ENCODE measurements at places on chromosomes 13 and 19. TPM values are rescaled to one million over a fixed set of nuclear protein-coding genes. Genes with fewer than 3 reads are reported as not detected.
A peak's percentile ranks its signal among the peaks of the same experiment; 100 is the strongest.

DNA sequence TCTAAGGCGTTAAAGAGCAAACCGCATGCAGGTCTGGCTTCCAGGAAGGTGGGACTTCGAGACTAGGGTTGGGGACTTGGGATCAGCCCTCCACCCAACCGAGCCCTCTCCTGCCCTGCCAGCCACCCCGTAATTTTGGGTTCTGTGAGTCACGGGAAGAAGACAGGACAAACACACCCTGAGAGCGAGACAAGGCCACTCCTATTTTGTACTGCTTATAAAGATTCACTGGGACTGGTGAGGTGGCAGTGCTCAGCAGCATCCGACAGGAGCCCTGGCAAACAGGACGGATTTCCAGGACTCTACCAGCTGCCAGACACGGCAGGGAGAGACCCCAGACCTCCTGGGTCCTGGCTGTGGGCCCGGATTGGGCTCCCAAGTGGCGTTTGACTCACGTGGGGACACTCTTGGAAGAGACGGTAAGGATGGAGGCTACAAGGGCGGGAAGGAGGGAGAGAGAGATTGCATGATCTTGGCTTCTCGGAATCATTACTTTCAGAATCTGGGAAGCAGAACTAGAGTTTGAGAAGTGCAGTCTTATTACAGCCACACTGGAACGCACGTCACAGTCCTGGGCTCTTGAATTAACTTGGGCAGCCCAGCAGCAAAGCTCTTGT is at the start of gene C5AR2:
Gene C5AR2 (plus strand): TSS at position 245 of the 617 bp plus-strand sequence. CDS start 8,625 bp downstream, outside the sequence.
- H3K27ac ChIP-seq: no peak within 1 kb of the TSS
- no peak within 1 kb of the TSS for H3K4me3 ChIP-seq
- no peaks in the 10 kb centered on the region for H3K27me3 ChIP-seq

- no peaks in the 10 kb centered on the region for H3K36me3 ChIP-seq
- H3K27ac ChIP-seq: no peak overlapping the region
- H3K27me3 ChIP-seq: no peaks in the 10 kb centered on the region
- H3K4me3 ChIP-seq: no peak overlapping the region
Measured at GRCh38 chr13:91017031-91017668, 330.3 kb upstream of the MIR17HG start.

DNA sequence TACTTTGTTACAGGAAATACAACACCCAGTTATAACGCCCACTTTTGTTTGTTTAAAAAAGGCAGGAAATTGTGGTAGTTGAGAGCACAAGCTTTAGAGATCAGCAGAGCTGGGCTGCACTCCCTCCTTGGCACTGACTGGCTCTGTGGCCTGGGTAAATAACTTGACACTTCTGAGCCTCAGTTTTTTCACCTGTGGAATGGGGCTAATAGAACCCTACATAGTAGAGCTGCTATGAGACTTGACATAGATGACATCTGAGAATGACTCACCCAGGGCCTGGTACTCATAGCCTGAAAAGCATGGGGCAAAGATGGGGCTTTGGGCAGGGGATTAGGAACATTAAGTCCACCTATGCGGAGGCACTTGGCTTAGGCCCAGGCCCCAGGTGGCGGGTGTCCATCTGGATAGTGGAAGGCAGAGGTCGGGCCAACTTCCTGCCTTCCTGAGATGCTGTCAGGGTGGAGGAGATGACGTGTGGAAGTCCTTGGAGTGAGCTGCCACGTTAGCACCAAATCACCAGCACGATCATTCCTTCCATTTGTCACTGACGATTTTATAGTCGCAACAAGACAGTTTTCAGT is 159.1 kb downstream of the KATNAL1 start:
- no peaks in the 10 kb centered on the region for H3K27me3 ChIP-seq
- H3K36me3 ChIP-seq: no peaks in the 10 kb centered on the region
- H3K27ac ChIP-seq: no peak overlapping the region
- no peak for DNase-seq

DNA sequence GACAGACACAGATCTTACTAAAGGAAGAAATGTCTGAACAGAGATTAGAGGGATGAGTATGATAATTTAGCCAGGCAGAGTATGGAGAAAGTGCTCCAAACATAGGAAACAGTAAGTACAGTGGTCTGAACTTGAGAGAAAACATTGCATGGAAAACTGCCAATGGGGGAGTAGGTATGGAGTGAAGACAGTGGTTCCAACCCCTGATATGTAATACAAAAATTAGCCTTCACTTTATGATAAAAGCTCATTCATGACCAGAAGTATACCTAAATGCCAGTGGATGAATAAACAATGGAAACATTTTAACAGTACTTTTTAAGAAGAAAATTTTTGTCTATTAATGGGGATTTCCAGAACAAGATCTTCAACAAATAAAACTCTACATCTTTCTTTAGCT is 334.0 kb downstream of the DIAPH3 start:
- no peaks in the 10 kb centered on the region for H3K27me3 ChIP-seq
- no peaks in the 10 kb centered on the region for H3K36me3 ChIP-seq
- no peak overlapping the region for H3K4me3 ChIP-seq
- no peak for DNase-seq

DNA sequence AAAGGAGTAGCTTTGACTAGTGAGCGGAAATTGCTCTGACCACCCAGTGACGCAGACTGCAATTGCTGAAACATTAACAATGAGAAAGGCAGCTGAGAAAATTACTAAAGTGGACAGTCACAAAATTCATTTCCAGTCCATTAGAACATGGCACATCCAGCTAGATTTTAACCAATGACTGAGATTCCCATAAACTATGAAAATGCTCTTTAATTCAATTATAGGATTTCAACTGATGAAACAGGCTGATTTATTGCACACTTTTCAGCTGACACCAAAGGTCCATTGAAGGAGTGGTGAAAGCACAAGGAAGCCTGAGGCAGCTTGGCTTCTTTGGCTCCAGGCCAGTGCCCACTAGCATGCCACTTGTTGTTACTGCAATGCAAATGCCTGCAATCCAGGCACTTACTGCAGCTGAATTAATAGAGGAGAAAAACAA is 933.4 kb downstream of the SLITRK6 start:
- no peaks in the 10 kb centered on the region for H3K36me3 ChIP-seq
- no peaks in the 10 kb centered on the region for H3K27me3 ChIP-seq
- no peak overlapping the region for H3K27ac ChIP-seq

- no peak overlapping the region for H3K27ac ChIP-seq
- H3K36me3 ChIP-seq: no peaks in the 10 kb centered on the region
- no peak overlapping the region for H3K4me3 ChIP-seq
- DNase-seq: no peak
- no peaks in the 10 kb centered on the region for H3K27me3 ChIP-seq
Measured at GRCh38 chr19:2636141-2636896, 66.2 kb downstream of the GNG7 start.

DNA sequence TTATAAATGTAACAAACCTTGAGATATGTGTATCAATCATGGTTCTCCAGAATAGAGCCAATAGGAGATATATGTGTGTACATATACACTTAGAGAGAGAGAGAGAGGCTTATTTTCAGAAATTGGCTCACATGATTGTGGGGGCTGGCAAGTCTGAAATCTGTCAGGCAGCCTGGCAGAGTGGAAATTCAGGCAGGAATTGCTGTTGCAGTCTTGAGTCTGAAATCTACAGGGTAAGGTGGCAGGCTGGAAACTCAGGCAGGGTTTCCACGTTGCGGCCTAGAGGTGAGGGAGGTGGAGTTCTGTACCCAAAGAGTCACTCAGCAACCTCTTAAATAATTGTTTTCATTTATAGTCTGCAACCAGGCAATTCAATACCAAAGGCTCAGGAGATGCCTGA is 218.4 kb downstream of the B3GLCT start:
- H3K36me3 ChIP-seq: no peaks in the 10 kb centered on the region
- H3K27me3 ChIP-seq: peaks cover 3% of the 10 kb centered on the region
- no peak overlapping the region for H3K4me3 ChIP-seq
- H3K27ac ChIP-seq: no peak overlapping the region

- no peaks in the 10 kb centered on the region for H3K36me3 ChIP-seq
- no peak for DNase-seq
- H3K4me3 ChIP-seq: no peak overlapping the region
- no peak overlapping the region for H3K27ac ChIP-seq
Measured at GRCh38 chr13:100506154-100506553, 82.4 kb downstream of the GGACT start.

DNA sequence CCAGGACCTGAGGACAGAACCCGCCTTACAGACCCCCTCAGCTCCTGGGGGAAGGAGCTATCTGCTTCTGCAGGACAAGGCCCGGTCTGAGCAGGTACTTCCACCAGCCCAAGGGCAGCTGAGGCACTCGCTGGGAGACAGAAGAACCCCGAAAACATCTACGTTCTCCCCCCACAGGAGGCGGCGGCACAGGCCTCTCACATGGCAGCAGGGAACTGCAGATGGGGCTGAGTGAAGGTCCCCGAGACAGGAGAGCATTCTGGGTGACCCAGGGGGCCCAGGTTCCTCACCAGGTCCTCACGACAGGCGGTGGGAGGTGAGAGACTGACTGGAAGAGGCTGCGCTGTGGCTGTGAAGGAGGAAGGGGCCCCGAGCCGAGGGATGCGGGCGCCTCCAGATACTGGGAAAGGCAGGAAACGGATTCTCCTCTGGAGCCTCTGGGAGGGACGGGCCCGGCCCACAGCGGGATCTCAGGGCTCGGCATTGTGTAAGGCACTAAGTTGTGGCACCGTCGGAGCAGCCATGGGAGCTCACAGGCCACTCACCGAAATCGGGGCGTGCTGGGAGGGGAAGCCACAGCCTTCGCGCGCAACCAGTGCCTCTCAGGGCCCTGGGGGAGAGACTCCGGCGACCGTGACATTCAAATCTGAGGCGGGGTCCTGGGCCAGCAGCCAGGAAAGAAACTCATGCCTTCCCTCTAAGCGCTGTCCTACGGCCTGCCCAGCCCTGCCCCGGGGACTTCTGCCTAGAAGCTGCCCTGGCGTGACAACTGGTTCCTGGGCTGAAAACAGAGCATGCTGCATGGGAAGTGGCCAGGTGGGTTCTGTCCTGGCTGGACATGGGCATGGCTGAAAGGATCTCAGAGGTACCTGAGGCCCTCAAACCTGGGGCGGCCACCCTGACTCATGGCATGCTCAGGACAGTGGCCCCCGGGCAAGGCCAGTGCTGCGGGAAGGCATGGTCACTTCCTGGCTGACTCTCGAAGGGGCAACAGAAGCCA is 14.0 kb downstream of the RPL36 start:
- no peak for DNase-seq
- no peak overlapping the region for H3K27ac ChIP-seq
- no peak overlapping the region for H3K4me3 ChIP-seq
- H3K4me1 ChIP-seq: no peaks in the 10 kb centered on the region
- peaks cover 29% of the 10 kb centered on the region for H3K36me3 ChIP-seq

DNA sequence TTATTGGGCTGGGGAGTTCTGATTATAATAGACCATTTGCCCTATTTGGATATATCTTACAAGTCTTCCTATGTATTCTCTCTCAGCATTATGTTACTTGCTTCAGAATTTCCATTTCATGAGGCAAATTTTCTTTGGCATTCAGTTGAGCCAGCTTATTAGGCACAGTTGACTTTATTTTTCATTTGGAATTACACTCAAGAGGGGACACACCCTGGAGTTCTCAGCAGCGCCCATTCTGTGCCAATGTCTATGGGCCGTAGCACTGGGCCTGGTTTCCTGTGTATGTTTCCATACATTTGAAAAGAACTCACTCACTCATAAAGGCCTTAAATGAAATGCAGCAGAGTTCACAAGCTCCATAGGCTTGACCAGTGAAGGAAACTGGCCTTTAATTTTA is 138.5 kb downstream of the KLF12 start:
- no peak overlapping the region for H3K27ac ChIP-seq
- no peak for DNase-seq
- H3K27me3 ChIP-seq: no peaks in the 10 kb centered on the region
- H3K36me3 ChIP-seq: no peaks in the 10 kb centered on the region
- no peak overlapping the region for H3K4me3 ChIP-seq

- DNase-seq: no peak
- H3K36me3 ChIP-seq: peaks cover 36% of the 10 kb centered on the region
- H3K4me1 ChIP-seq: peaks cover 40% of the 10 kb centered on the region
Measured at GRCh38 chr19:2236064-2236313, 140 bp downstream of the PLEKHJ1 start.

DNA sequence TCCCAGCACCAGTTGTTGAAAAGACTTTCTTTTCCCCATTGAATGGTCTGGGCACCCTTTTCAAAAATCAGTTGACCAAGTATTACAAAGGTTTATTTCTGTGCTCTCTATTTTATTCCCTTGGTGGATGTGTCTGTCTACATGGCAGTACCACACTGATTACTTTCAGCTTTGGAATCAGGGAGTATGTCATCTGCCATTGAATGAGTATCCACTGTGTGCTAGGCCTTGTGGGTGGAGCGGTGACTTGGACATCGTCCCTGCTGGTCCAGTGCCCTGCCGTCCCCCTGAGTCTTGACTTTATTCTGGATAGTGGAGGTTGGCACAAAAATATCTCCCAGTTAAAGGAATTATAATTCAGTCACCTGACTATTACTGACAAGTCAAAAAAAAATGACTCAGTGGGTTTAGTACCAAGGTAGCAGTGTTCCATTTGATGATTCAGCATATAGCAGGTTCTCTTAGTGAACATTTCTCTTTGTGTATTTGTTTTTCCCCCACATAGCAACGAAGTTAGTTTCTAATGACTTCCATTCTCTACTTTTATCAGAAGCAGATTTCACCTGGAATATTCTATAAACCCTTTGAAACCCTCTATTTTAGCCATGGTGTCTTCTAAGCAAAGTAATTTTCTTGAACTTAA is 3.9 kb downstream of the UPF3A start:
- peaks cover 24% of the 10 kb centered on the region for H3K4me1 ChIP-seq
- peak overlapping the region; percentile 67 for H3K27ac ChIP-seq
- H3K36me3 ChIP-seq: peaks cover 19% of the 10 kb centered on the region
- no peaks in the 10 kb centered on the region for H3K27me3 ChIP-seq

DNA sequence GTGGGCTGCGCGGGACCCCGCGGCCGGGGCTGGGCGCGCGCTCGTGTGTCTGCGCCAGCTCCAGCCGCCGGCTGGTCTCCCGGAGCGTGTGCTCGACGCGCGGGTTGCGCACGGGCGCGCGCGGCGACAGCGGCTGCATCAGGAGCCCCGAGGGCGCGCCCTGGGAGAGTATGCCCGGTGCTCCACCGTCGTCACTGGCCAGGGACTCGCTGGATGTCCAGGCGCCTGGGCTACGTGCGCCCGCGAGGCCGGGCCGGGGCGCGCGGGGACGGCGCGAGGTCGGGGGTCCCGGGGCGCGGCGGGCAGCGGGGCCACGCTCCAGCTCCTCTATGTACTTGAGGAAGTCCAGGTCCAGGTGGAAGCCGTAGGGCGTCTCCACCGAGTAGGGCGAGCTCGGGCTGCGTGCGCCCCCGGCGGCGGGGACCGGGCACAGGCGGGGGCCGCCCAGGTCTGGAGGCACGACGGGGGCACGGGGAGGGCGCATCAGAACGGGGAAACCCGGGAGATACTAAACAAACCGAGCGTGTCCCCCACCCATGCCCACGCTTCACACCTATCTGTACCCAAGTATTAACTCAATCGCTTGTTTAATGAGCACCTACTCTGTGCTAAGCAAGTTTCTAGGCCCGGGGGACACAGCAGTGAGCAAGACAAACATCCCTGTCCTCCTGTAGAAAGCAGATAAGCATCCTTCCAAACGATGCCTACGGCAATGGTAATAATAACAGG is 7.6 kb downstream of the KANK3 start:
- H3K36me3 ChIP-seq: no peaks in the 10 kb centered on the region
- peaks cover 19% of the 10 kb centered on the region for H3K27me3 ChIP-seq
- no peak overlapping the region for H3K27ac ChIP-seq
- DNase-seq: no peak

GRCh38 chr13:76132532-76132931 is 496.4 kb downstream of the LMO7 start:
- H3K4me3 ChIP-seq: no peak overlapping the region
- no peak overlapping the region for H3K27ac ChIP-seq
- H3K4me1 ChIP-seq: no peaks in the 10 kb centered on the region
- DNase-seq: no peak
- no peaks in the 10 kb centered on the region for H3K36me3 ChIP-seq

The VSIG10L gene
- polyA plus RNA-seq: 1.5 TPM

The ZC3H13 gene
- polyA plus RNA-seq: 10.6 TPM

The CCDC194 gene
- polyA plus RNA-seq: not detected

The USE1 gene
- polyA plus RNA-seq: 24.1 TPM
